ENCODE measurements at places on chromosomes 7 and 10.

GRCh38 chr7:126449611-126450268 is 803.0 kb downstream of the GRM8 start:
- DNase-seq, result no peak

DNA sequence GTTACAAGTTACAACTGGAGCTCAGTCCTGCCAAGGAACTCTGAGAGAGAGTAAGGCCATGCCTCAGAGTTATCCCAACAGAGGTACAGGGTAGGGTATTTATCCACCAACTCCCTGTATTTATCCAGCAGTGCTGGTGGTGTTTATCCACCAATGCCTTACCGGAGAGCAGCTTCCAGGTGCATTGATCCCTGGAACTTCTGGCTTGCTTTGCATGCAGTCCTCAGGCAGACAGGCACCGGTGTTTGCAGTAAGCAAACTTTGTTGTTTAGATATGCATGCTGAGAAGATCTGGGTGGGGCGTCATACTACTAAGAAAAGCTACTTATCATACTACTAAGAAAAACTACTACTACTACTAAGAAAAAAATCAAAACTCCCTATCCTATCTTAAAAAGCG is 92.4 kb downstream of the CYP26A1 start:
- DNase-seq, result no peak

DNA sequence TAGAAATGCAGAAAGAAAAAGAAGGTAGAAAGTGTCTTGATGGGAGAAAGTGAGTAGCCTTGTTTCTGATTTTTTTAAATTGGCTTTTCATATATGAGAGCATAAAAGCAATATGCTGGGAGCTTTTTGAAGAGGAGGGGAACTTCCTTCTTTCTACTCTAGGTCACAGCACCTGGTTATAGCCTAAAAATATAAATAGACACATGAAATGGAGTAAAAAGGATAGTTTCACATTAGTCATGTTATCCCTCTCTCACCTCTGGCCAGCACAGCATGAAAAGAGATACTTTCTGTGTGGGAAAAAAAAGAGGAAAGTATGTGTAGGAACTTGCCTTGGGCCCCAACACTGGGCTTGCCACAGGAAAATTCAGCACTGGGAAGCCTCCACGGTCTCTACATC is 292.2 kb upstream of the ZWINT start:
- DNase-seq, result no peak

DNA sequence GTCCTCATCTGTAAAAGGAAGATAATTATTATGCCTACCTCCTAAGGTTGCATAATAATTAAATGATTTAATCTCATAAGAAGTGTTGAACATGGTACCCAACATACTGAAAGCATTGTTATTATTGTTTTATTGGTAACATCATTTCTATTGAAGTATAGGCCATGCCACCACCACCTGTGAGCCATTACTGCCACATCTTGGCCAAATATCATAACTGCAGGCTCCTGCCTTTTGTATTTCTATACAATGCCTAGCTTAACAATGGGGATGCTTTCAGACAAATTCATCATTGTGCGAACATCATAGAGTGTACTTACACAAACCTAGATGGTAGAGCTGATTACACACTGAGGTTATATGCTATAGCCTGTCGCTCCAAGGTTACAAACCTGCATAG is 61.1 kb upstream of the NPSR1 start:
- no peak for DNase-seq

DNA sequence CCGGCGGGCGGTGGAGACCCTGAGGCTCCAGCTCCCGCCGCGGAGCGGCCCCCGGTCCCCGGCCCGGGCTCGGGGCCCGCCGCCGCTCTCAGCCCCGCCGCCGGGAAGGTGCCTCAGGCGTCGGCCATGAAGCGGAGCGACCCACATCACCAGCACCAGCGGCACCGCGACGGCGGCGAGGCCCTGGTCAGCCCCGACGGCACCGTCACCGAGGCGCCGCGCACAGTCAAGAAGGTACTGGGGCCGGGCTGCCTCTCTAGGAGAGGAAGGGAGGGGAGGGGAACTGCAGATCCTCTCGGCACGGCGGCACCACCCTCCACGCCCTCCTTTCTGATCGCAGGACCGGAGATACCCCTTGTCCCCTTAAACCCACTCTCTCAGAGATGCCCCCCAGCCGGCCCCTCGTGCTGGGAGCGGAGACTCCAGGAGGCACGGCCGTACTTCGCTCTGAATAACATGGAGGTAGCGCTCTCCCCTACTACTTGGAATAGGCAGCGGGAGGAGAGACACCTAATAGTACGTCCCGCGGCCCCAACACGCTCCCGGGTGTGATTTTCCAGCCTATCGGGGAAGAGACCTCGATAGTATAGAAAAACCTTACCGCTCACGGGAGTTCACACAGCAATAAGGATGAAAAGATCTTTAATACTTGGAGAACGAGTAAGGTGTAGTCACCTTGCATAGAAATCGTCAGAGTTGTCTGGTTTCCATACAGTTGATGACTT is 538 bp downstream of the AHCYL2 start:
- DNase-seq, result peak; percentile 56

DNA sequence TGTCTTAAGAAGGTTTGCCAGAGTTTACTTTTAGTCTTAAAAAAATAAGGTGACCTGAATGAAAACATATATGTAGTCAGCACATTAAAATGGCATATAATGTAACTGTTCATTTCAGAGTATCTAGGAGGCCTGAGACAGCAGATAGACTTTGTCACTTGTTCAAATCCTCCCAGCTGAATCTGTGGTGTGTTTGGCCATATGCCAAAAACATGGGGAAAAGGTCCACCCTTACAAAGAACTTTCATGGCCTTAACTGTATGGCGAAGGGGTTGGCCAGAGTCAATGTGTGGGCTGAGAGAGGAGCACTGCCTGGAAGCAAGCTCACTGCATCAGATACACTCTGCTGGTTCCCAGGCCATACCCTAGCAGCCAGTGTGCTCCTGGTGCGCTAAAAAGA is 113.7 kb downstream of the ALOX5 start:
- no peak for DNase-seq

DNA sequence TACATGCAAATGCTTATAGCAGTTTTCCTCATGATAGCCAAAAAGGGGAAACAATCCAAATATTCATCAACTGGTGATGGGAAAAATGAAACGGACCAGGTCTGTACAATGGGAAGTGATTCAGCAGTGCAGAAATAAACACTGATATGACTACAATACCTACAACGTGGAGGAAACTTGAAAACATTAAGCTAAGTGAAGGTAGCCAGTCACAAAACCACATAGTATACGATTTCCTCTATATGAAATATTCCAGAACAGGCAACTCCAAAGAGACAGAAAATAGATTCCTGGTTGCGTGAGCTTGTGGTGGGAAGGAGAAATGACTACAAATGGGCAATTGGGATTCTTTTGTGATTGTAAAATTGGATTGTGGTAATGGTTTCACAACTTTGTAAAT is 263.1 kb upstream of the PITRM1 start:
- DNase-seq, result no peak

DNA sequence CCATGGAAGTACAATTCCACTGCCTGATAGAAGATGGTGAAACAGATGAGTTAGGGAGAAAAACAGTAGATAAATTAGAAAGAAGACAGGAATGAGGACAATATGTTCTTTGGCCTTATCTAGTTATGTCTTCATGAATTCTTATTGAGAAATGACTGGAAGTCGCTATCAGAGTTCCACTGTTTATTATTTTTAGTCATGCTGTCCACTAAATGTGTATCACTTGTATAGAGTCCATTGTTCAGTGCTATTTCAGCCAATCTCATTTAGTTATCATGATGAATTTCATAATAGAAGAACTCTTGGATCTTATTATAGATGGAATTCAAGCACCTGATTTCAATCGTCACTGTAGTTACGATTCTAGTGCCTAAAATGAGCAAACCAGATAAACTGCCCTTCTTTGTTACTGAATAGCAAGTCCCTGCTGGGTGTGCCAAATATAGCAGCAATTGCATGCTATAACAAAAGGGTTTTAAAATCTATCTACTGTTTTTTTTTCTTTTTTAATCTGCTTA is 177.7 kb upstream of the COL1A2 start:
- no peak for DNase-seq

DNA sequence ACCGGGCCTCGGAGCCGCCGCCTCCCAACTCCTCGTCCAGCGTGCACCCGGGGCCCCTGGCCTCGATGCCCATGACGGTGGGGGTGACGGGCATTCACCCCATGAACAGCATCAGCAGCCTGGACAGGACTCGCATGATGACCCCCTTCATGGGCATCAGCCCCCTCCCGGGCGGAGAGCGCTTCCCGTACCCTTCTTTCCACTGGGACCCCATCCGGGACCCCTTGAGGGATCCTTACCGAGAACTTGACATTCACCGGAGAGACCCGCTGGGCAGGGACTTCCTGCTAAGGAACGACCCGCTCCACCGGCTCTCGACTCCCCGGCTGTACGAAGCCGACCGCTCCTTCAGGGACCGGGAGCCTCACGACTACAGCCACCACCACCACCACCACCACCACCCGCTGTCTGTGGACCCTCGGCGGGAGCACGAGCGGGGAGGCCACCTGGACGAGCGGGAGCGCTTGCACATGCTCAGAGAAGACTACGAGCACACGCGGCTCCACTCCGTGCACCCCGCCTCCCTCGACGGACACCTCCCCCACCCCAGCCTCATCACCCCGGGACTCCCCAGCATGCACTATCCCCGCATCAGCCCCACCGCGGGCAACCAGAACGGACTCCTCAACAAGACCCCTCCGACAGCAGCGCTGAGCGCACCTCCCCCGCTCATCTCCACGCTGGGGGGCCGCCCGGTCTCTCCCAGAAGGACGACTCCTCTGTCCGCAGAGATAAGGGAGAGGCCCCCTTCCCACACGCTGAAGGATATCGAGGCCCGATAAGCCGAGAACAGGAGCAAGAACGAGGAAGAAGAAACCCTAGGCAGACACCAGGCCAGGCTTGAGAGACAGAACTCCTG is 341.5 kb upstream of the GALNT17 start:
- no peak for DNase-seq

GRCh38 chr7:12235970-12236369 is 24.9 kb downstream of the TMEM106B start:
- no peak for DNase-seq

GRCh38 chr10:125795128-125795527 is 19.5 kb upstream of the MMP21 start:
- DNase-seq, result peak; percentile 76

DNA sequence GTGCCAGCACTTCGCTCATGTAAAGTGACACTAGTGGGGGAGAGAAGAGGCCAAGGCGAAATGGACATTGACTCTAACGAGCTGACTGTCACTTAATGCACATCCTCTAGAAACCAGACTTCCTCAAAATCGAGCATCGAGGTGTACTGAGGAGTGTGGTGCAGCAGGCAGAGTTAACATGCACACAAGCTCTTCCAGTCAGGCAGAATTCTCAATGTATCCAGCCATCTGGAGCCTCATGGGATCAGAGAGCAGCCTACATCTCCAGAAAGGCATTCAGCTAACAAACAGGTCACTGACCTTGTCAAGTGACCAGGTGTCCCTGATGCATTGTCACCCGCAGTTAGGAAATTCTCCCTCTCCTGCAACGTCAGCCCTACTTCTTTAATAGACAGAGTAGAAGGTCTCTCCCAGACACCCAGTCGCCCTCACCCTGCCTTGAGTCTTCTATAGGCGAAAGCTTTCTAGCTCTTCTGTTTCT is 259.8 kb upstream of the AOAH start:
- no peak for DNase-seq

DNA sequence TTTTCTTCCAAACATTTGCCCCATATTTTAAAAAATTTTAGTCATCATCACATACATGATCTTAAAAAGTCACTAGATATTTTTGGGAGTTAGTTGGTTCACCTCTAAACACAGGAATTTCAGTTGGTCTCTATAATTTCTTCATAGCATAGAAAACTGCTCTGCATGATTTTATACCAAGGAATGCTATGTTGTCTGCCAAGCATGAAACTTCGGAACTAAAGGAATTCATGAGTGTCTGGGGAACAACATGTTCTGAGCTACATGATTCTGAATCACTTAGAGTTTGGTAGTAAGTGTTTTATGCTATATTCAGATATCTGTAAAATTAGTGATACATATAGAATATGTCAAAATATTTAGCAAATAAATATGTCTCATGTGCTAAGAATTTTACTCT is 957.8 kb downstream of the GATA3 start:
- DNase-seq, result no peak

GRCh38 chr10:13571541-13571940 is 15.2 kb upstream of the PRPF18 start:
- no peak for DNase-seq

GRCh38 chr10:7533657-7534479 is 123.0 kb upstream of the SFMBT2 start:
- DNase-seq, result no peak

DNA sequence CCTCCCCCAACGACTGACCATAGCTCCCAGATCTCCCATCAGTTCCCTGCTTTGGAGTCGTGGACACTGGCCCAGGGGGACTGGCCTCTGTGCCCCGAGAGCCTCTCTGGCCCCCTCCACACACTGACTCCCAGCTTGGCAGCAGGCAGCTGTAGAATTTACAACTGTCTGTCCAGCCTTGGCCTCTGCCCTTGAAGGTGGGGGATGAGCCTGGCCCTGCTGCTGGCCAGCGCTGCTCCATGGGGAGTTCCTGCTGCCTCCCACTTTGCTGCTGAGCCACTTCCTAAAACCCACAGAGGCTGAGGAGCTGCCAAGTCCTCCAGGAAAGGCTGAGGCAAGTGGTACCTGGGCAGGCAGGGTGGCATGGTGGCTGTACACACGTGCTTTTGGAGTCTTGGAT is 147.1 kb downstream of the WDR11 start:
- DNase-seq, result no peak

- DNase-seq, result no peak
These were observed 481.6 kb downstream of the PARD3 start for GRCh38 chr10:34333513-34333912.
